ENCODE measurements at places on chromosomes 1 and 21.

- DNase-seq = no peak
These were observed 31.7 kb upstream of the SHCBP1L start for GRCh38 chr1:182984621-182985020.

DNA sequence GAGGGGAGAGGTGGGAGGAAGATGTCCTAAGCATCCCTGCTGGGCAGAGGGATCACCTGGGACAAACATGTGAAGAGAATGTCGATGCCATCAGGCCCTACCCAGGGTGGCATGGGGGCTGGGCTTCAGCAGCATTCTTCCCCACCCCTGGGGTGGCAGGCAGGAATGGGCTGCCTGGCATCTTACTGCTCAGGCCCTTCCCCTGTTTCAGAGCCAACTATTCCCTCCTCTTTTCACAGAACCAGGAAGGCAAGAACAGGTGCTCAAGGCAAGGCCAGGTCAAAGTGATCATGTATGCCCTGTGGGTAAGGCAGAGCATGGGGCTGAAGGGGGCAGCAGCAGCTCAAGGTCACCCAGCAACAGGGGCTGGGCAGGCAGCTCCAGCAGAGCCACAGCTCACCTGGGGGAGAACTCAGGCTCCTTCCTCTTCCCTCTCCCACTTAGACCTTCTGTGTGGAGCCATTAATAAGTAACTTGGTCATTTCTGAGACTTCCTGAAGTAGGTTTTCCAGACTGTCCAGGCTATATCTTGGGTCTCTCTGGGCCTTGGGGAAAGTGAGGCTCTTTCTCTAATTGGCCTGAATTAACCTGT, 56.4 kb downstream of the ELK4 start:
- no peak for DNase-seq

DNA sequence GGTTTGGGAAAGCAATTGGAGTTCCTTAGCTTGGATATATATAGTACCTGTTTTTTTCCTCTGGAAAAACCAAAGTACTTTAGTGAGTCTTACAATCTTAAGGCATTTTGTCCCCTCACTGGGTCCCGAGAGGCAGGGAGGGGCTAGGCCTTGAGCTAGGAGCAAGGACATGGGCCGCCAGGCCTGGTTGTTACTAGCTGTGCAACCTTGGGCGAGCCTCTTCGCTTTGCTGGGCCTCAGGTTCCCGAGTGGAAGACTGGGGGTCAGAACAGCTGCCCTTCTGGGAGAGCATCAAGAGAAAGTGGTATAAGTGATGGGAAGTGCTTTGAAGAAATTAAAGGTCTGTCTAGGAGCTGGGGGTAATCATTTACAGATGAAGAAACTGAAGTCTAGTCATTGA, 553.2 kb downstream of the KIF26B start:
- no peak for DNase-seq

DNA sequence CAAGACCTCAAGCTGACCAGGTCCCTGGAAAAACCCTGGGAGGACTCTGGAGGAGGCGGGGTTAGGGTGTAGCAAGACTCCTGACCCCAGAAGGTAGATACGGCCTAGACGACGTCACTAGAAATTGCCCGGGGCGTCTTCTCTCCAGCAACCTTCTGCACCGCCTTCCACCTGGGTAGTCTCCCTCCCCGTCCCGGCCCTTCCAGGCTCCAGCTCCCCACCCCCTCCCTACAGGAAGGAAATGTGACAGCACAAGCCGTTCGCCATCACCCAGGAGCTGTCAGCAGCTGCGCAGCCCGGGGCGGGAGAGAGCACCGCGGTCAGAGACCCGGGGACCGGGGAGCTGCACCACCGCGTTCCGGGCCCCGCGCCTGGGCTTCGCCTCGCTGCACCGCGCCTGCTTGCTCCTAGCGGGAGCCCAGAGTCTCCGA, 20.0 kb downstream of the SERTAD4 start:
- DNase-seq = no peak

- no peak for DNase-seq
These were observed 3.9 kb downstream of the DMRTA2 start for GRCh38 chr1:50419192-50419906.

All from ascending aorta (tissue), 2 donors.